ENCODE measurements at places on chromosomes 6 and 20. TPM values are rescaled to one million over a fixed set of nuclear protein-coding genes. Genes with fewer than 3 reads are reported as not detected.

- H3K36me3 ChIP-seq, result no peaks in the 10 kb centered on the region
- no peak overlapping the region for H3K27ac ChIP-seq
- peaks cover 8% of the 10 kb centered on the region for H3K27me3 ChIP-seq
- no peaks in the 10 kb centered on the region for H3K4me1 ChIP-seq
- DNase-seq, result peak; percentile 82
Observed at GRCh38 chr6:87944541-87944954, 103.1 kb upstream of the SPACA1 start.

GRCh38 chr20:20435453-20435852, 67.5 kb downstream of the INSM1 start:
- no peaks in the 10 kb centered on the region for H3K4me1 ChIP-seq
- no peaks in the 10 kb centered on the region for H3K36me3 ChIP-seq
- no peak overlapping the region for H3K27ac ChIP-seq
- DNase-seq, result no peak
- H3K4me3 ChIP-seq, result no peak overlapping the region
- H3K27me3 ChIP-seq, result no peaks in the 10 kb centered on the region

- H3K27me3 ChIP-seq, result peaks cover 9% of the 10 kb centered on the region
- no peak for DNase-seq
- peaks cover 5% of the 10 kb centered on the region for H3K4me1 ChIP-seq
- H3K4me3 ChIP-seq, result no peak overlapping the region
Observed at GRCh38 chr6:160215232-160215631, 43.4 kb downstream of the SLC22A2 start.

GRCh38 chr6:167437888-167438484, 113.1 kb downstream of the TTLL2 start:
- no peak overlapping the region for H3K4me3 ChIP-seq
- H3K27me3 ChIP-seq, result no peaks in the 10 kb centered on the region
- no peaks in the 10 kb centered on the region for H3K36me3 ChIP-seq
- H3K4me1 ChIP-seq, result no peaks in the 10 kb centered on the region

- H3K27ac ChIP-seq, result no peak overlapping the region
- no peaks in the 10 kb centered on the region for H3K36me3 ChIP-seq
- H3K27me3 ChIP-seq, result no peaks in the 10 kb centered on the region
- H3K4me1 ChIP-seq, result no peaks in the 10 kb centered on the region
- H3K4me3 ChIP-seq, result no peak overlapping the region
- no peak for DNase-seq
Observed at GRCh38 chr6:45369870-45370269, 7.9 kb downstream of the SUPT3H start.

MEP1A gene
- not detected for total RNA-seq

HLA-DQB1 gene
- total RNA-seq, result 6.5 TPM

Measured in osteoblast (primary cell).